ENCODE measurements at places on chromosomes 4 and X.

- no peak for DNase-seq
These were observed 52.8 kb downstream of the ANAPC10 start for GRCh38 chr4:145045180-145045579.

GRCh38 chrX:2680486-2681348, 10.4 kb upstream of the CD99 start:
- no peak for DNase-seq

- DNase-seq = no peak
These were observed 286.1 kb downstream of the INPP4B start for GRCh38 chr4:142559986-142560385.

- DNase-seq = no peak
These were observed 28.4 kb downstream of the GUCY1B1 start for GRCh38 chr4:155787113-155787710.

DNA sequence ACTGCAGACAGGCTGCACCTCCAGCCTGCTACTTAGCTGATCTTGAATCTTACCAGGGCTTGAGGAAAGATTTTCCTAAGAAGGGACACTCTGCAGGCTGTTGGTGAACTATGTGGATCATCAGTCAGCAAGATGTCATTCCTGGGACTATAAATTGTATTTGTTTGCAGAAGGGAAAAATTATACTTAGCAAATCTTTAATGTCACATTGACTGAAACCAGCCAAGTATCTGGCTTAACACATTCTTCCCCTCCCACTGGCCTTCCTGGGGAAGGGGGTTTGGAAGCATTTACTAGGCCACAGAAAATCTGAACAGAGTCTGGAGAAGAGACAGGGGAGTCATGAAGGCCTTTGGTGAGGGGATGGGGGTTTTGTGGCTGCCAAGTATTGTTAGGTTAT, 156.7 kb upstream of the EOLA2 start:
- DNase-seq = no peak

DNA sequence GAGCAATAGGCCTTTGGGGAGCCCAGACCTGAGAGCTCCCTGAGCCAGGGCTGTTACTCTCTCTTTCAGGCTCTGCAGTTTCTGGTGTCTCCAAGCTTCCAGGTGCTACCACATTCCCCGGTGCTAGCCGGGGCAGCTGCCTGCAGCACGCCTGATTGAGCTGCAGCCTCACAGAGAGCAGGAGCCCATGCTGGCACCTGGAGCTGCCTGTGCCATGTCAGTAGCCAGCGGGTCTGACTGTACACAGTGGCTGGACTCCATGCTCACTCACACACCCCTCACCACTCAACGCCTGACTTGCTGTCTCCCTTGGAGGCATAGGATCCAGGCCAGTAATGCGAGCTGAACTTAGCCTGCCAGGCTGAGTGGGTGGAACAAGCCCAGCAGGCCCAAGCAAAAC, 800.4 kb upstream of the AGA start:
- DNase-seq = no peak

GRCh38 chr4:147102596-147102995, 156.9 kb upstream of the TTC29 start:
- no peak for DNase-seq

DNA sequence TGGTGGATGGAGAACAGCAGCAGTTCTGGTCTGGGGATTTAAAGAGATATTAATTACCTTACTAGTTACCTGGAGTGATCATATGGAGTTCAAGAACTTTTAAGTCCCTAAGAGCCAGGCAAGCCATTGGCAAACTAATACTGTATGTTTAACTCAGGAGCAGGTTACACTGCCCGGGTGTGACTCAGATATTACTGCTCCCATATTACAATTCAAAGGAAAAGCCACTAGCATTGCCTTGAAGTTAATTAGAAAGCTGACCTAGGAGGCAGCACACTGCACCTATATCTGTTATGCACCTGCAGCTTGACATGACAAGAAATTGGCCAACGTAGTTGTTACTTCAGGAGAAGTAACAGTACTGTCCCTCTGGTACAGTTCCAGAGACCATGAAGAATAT, 47.2 kb downstream of the GRK4 start:
- no peak for DNase-seq

DNA sequence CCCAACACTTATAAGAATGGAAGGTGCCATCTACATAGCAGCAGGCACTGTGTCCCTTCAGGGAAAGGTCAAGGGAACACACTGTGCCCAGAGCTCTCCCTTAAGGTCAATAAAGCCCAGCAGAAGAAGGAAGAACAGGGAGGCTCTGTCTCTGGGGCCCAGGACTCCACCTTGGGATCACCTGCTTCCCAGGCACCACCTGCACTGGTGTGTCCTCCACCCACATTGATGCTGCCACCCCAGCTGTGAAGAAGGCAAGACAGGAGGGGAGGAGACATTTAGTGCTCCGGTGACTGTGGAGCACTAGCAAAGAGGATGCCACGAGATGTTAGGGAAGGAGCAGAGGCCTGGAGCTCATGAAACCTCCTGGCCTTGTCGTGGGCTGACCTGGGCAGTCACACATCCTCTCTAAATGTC, 53.4 kb downstream of the FHDC1 start:
- DNase-seq = no peak

DNA sequence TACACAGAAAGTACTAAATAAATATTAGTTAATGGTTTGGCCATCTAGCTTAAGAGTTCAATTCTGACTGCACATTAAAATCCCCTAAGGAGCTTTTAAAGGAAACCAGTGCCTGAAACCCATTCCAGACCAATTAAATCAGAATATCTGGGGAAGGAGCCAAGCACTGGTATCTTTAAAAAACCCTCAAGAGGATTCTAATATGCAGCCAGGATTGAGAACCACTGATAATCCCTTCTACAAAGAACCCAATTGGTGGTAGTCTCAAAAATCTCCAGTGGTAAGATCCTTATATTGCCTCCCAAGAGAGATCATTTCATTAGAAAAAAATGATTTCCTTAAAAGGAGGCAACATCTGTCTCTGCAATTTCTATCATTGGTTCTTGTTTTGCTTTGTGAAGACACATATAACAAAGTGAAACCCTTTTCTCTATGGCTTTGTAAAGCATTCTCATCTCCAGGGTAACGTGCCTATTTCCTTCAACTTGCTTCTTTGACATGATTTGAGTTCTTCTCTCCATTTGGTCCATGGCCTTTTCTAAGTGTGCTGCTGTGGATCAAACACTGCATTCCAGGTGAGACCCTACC, 3.5 kb downstream of the GPR34 start:
- DNase-seq = no peak

DNA sequence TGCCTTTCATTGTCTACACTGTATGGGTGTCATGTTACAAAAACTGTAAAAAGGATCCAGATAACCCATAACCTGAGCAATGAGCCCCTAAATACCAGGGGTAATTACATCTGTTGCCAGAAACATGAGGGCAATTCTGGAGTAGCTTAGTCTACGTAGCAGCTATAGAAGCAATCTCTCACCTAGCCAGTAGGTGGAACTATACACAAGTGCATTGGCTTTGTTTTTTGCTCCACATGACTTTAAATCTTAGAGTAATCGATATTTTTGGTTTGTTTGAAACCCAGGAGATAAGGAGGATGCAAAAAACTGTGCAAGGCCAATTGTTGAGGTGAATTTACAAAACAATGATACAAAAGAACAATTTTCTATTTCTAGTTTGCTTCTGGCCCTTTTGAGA, 57.5 kb downstream of the GPR82 start:
- no peak for DNase-seq

- DNase-seq = no peak
These were observed 48.8 kb downstream of the PPP2R2C start for GRCh38 chr4:6423575-6423974.

DNA sequence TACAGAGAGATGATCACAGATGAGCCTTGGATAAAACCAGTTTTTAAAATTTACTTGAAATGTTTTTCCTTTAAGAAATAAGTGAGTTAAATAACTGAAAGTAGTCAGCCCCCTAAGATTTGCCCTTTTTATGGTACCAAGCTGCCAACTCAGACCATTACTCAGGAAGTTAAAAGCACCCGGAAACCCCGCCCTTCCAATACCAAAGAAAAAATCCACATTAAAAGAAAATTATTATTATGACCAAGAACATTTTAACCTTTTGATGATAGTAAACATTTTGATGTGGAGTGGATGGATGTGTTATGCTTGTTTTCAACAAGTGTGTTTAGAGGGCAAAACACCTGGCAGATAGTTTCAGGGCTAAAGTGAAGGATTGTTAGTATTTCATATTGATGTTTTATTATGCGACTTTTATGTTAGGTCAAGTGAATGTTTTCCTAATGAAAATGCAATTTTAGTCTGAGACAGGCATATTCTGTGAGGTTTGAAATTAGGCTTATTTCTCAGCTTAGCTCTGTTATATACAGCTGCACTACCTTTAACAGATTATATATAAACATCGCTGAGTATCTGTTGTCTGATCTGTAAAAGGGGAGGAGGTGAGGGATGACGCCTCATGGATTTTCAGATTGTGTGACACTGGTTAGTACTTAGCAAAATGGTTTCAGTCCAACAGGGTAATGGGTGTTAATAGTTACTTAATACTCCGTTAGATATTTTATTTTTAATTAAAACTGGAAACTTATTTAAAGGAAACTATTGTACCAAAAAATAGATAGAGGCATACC, 89.0 kb downstream of the KDM6A start:
- no peak for DNase-seq

GRCh38 chrX:136497556-136498052, at the start of gene HTATSF1:
HTATSF1 (plus strand) TSS chrX:136497592; CDS start chrX:136497685, 93 bp downstream.
- DNase-seq = no peak

DNA sequence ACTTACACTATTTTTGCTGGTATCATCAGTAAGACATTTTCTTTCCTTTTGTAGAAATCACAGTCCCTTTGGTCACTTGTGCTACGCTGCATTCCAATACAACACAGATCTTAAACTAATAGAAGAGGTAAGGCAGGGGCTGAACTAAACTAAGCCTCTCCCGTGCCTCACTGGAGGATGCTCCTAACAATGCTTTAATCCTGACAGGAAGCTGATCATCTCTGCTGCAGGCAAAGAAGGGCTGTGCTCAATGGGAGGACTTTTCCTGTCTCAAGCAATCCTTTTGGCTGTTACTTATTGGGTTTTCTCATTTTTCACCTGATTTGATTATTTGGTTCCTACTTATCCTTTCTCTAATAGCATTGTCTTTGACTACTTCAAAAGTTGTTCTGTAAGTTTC, 583.1 kb downstream of the INPP4B start:
- DNase-seq = no peak

GRCh38 chr4:173187732-173188131, 19.1 kb downstream of the GALNT7 start:
- DNase-seq = no peak

- DNase-seq = no peak
These were observed 71.5 kb upstream of the VEGFC start for GRCh38 chr4:176864238-176864637.

Data from stimulated activated CD8-positive, alpha-beta memory T cell treated with anti-CD3 and anti-CD28 coated beads, Interleukin-7, amount 100 ng/mL, for 48 hours (primary cell).